ENCODE measurements at places on chromosomes 5 and 9.

DNA sequence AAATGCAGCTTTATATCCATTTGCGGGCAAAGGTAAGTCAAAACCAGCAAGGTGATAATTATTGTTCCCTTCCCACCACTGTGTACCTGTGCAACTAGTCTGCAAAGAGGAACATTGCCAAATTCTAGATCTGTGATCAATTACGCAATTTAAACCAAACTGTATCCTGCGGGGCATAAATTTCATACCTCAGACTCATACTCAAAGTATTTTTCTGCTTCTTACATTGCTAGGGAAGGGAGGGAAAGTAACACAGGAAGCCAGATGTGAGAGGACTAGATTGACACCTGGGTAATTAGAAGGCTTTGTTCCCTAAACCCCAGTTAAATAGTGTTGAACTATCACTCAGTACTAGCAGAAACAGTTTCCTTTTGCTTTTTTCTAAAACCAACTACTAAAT, 240.2 kb upstream of the ZNF608 start:
- no peak for DNase-seq

DNA sequence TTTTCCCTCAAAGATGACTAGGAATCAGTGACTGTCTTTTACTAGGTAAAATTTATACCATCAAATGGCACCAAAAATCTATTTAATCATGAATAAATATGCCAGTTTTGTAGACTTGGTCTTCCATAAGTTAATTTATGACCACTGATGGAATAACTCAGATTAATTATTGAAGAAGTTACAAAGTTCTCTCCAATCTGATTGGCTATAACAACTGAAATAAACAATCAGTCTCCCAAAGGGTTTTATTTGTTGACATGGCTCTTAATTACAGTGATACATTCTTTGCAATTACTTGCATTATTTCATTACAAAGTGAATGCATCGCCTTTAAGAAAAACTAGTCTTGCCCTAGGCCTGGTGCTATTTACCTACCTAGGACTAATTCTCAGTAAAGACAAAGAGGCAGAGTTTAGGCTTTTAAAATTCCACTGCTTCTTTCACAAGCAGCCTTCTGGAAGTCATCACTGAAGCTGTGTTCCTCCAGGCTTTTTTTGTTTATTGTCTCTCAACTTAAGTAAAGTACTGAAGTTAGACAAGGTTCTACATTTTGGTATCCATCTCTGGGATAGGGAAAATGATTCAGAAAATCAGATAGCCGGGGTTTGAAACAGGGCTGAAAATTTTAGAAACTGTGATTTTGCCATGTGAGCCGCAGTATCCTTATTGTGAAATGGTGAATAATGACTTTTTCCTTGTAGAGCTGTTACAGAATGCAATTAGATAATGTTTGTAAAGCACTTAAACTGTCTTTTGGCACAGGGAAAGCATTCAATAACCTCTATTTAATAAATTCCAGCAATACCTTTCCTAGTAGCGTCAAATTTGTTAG, 2.5 kb downstream of the STOM start:
- DNase-seq, result no peak

DNA sequence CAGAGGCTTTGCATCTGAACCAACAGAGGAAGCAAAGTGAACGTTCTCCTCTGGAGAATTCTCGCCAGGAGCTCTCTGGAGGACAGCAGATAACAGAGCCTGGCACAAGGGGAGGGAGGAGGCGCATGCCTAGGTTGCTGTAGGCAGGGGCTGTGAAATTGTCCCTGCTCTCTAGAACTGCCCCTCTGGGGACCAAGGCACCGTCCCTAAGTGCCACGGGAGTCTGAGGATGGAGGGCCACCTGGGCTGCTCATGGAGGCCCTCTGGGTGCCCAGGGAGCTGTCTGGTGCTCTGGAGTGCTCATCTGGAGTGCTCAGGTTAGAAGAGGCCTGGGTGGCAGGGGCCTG, 77.6 kb downstream of the CACNA1B start:
- DNase-seq, result no peak

DNA sequence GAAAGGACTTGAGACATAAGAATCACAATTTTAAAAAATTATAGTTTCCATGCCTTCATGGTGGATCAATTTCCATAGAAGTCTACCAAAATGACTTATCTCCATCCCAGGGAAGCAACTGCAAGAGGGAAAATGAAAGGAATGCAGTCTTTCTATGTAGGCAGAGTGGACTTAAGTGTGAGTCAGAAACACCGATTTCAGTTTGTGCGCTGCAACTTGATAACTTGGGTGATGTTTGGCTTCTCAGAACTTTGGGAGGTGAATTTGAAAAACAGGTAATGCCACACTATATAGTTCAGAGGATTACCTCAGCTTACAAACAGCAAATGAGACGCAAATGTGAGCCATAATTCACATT, 708 bp upstream of the CSNK1G3 start:
- DNase-seq, result no peak

GRCh38 chr9:110703669-110704068, 35.1 kb downstream of the MUSK start:
- DNase-seq, result no peak

DNA sequence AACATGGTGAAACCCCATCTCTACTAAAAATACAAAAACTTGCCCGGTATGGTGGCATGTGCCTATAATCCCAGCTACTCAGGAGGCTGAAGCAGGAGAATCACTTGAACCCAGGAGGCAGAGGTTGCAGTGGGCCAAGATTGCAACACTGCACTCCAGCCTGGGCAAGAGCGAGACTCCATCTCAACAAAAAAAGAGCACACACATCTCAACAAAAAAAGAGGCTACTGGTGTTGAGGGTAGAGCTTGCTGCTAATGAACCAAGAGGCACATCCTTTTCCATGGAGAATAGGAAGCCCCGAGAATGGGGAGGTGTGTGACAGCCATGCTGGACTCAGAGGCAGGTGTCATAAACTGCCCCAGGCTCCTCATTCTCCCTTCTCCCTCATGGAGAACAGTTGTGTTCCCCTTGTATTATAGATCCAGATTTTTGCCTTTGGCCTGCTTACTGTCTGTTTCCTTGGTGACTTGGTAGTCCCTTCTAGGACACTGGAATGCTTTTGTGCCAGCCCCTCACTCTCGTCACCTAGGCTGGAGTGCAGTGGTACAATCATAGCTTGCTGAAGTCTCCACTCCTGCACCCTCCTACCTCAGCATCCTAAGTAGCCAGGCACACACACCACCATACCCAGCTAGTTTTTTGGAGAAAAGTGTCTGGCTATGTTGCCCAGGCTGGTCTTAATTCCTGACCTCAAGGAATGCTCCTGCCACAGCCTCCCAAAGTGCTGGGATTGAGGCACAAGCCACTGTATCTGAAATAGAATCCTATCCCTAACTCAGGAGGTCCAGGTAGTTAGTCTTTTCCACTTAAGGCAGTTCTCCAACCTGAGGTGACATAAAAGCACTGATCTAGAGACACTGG, 5.1 kb downstream of the RPL12 start:
- no peak for DNase-seq

DNA sequence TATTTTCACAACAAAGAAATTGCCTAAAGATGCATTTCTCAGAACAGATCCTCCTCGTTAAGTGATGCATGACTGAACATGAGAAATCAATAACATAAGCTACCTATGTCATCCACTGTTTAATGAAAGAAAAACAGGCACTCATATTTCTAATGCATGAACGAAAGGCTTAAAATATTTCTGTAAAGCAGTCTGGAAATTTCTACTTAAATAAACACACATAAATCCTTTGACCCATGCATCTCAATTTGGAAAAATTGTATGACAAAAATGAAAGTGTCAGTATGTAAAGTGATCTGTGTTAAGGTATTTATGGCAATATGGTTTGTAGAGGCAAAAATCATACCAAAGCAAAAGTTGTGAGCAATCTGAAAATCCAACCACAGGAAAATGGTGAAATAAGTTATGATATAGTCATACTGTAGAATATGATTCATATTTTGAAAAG, 399.2 kb upstream of the GRAMD2B start:
- peak; percentile 5 for DNase-seq

DNA sequence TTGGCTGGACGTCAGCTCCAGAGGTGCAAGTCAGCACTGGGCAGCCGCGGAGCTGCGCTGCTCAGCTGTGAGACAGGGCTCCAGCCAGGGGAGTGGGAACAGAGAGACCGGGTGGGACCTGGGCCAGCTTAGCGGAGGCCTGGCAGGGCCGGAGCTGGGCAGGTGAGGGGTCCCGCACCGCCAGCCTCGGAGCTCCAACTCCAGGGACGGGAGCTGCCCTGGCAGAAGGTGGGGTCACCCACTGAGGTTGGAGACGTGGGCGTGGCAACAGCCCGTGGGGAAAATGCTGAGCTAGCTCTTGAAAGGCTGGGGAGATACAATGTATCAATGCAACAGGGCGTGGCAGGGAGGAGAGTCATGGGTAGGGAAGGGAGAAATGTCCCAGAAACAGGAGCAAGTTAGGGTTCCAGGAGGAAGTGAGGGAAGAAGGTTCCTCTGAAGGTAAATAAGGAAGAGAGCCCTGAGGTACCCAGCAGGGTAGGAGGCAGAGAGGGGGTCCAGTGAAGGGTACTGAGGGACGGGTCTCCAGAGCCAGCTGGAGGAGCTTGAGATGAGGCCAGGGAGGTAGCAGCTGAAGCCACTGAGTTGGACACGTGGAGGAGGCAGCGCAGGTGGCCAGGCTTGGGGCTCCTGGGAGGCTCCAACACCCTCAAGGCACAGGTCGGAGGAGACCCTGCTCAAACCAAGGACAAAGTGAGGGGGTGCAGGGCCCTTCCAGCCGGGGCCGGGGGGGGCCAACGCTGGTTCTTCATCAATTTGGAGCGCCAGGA, 736 bp upstream of the NKD2 start:
- no peak for DNase-seq

DNA sequence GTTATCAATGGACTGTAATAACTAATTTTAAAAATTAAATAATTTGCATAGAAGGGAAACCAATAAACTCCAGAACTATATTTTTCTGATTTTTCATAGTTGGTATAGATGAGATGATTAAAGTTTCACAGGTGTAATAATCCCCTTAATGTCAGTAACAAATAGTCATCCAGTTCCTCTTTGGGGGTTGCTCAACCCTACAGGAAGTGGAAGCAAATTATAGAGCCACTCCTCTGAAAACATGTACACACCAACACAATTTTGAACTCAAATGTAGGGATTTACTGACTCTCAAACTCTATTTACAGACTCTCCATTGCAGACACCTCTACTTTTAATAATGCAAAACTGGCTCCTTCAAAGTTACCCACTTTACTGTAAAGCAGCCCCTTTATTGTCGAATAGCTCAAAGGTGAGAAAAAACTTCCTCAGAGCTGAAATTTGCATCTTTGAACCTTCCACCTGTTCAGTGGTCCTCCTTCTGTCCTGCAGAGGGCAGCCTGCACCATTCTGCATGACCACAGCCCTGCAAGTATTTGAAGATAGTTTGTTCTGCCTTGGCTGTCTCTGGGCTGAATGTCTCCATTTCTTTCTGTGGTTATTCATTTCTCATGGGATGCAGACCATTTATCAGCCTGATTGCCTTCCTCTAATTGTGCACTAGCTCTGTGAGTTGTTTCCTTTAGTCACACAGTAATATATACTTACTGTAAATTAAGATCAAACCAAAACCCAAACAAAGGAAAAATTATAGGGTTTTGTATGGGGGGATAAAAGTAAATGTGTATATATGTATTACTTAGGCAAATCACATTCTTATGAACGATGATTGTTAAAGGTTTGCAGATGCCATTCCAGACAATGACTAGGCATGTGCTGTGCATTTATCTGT, 383.2 kb upstream of the SGCD start:
- DNase-seq, result peak; percentile 9

DNA sequence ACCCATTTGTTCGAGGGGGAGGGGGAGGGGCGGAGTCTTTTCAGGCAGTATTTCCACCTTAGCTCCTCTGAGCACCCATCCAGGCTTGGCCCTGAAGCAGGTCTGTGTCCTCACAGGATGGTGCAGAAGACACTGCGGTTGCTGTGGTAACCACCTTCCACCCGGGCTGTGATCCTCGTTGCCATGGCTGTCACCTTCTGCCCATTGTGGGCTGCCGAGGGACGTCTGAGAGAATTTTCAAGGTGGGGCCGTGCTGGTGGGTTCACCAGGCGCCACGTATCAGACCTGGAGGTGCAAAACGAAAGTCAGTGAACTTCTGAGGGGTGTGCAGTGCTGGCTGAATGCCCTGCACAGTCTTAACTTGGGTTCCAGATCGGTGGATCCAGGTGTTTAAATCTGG, 26.7 kb downstream of the POLR1E start:
- DNase-seq, result no peak

DNA sequence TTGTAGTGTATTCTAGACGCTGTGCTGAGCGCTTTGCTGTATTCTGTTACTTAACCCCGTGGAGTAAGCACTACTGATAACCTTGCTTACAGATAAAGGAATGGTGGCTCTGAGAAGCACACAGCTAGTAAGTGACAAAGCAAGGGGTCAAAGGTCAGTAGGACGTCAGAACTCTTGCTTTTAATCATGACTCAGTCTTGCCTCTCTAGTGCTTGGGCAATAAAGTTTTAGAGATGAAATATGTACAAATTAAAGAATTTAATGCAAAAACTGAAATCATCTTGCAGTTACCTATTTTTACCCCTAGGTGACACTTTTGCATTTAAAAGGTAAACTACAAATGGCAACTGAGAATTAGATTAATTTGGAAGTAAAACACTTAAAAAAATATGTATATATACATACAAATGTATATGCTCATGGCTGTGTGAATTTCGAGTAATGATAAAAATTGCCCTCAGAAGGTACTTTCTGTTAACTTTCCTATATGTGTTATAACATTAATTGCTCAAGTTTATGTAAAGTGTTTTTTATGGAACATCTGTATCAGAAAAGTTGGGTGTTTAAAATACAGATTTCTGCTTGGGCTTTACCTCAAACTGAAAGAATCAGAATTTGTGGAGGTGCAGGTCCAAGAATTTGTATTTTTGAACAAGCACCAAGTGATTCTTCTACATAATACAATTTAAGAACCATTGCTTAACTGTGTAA, 175.1 kb upstream of the DAB2 start:
- DNase-seq, result peak; percentile 9

GRCh38 chr5:120252839-120253238, 211.3 kb upstream of the PRR16 start:
- DNase-seq, result peak; percentile 72

- no peak for DNase-seq
Observed at GRCh38 chr9:131306397-131307004, 17.0 kb downstream of the PLPP7 start.

DNA sequence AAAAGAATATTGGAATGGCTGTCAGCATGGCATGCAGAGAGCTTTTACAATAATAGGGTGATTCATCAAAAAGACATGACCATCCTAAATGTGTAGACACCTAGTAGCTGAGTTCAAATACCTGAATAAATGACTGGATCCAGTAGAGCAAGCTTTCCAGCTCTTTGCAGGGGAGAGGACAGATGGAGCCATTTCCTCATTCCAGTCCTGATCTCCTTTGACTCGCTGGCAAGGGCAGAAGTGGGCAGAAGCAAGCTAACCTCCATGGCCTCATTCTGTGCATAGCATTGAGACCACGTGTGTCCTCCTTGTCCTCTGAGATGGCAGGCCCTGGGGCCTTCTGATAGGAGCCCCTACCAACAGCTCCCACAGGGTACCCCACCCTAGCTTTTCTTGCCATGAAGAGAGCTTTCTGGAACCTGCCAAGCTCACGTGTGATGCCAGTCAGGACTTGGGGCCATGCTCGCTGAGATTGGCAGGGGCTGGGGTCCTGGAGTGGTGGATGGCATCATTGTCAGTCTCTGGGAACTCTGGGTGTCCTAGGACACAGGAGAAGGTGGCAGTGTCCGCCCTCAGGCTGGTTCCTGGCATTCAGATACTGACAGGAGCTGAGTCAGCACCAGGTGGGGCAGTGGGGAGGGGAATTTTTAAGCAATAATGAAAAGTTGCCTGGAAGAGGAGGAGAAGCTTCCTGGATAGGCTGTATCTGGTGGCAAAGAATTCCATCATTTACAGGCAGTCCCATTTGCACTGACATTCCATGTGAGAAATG, 33.6 kb downstream of the WWC1 start:
- DNase-seq, result no peak
